ENCODE measurements at places on chromosomes 4 and X. TPM values are rescaled to one million over a fixed set of nuclear protein-coding genes. Genes with fewer than 3 reads are reported as not detected.

The SHISA3 gene
- total RNA-seq, result 5.8 TPM

The HS6ST2 gene
- 0.82 TPM for total RNA-seq

The USP17L22 gene
- total RNA-seq, result not detected

The GSTCD gene
- total RNA-seq, result 6.3 TPM

The MAGEB2 gene
- total RNA-seq, result not detected

- H3K27me3 ChIP-seq, result no peaks in the 10 kb centered on the region
- H3K4me3 ChIP-seq, result no peak overlapping the region
- H3K4me1 ChIP-seq, result peaks cover 3% of the 10 kb centered on the region
- H3K36me3 ChIP-seq, result no peaks in the 10 kb centered on the region
Observed at GRCh38 chr4:74504212-74504611, 59.3 kb downstream of the AREG start.

DNA sequence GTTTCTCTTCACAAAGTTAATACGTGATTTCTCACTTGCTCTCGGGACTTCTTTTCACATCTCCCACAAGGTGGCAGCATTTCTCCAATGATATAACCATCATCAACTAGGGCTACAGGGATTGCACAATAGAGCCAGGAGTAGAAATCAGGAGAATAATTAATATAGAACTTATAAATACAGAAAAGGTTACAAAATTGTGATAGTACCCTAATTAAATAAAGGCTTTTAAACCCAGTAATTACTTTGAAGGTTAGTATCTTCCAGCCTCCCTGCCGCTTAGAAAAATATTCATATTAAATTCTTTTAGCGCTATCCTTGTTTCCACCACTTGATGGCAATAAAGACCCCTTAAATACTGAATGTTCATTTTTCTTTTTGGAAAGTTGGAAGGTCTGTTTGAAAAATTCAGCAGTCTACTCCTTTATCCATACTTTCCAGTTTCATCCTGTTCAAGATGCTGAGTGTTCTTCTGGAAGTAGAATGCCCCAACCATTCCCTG is 65.8 kb downstream of the RASGEF1B start:
- H3K27me3 ChIP-seq, result no peaks in the 10 kb centered on the region
- H3K4me3 ChIP-seq, result peak overlapping the region; percentile 3
- H3K36me3 ChIP-seq, result no peaks in the 10 kb centered on the region
- no peak overlapping the region for H3K27ac ChIP-seq
- no peak for DNase-seq
- peaks cover 3% of the 10 kb centered on the region for H3K4me1 ChIP-seq

DNA sequence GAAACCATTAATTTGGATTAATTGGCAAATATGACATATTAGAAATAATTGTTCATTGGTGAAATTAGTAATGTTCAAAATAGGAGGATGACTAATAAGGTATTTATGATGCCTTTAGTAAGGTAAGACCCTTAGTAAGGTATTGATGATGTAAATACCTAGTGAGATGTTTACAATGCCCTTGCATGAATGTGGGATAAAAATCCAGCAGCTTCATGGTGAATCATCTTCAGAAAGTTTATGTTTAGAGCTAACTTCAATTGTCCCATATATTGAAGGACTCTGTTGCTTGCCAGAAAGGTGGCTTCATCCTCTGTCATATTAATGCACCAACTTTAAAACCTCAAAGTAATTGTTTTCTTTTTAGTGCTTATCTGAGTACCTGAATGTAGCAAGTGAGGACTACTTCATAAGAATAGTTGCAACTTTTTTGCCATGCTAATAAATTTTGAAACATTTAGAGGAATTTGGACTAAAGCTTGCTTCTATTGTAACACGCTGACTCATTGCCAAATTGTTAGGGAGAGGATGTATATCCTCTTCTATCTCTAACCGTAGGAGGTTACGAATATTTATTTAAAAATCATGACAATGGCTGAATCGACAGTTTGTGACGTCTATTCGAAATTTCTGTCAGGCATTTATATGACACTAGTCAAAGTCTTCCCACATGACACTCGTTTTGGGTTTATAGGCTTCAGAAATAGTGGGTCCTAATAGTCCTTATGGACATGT is 174.1 kb upstream of the HS3ST1 start:
- H3K27me3 ChIP-seq, result no peaks in the 10 kb centered on the region
- no peak overlapping the region for H3K27ac ChIP-seq
- H3K4me1 ChIP-seq, result no peaks in the 10 kb centered on the region
- no peak for DNase-seq
- no peaks in the 10 kb centered on the region for H3K36me3 ChIP-seq

GRCh38 chrX:118948270-118948669 is 26.1 kb upstream of the LONRF3 start:
- H3K27me3 ChIP-seq, result no peaks in the 10 kb centered on the region
- H3K36me3 ChIP-seq, result no peaks in the 10 kb centered on the region
- DNase-seq, result no peak
- no peak overlapping the region for H3K4me3 ChIP-seq

GRCh38 chr4:85762529-85762871 is 287.6 kb downstream of the ARHGAP24 start:
- no peak for DNase-seq
- H3K4me3 ChIP-seq, result no peak overlapping the region
- no peaks in the 10 kb centered on the region for H3K36me3 ChIP-seq
- peaks cover 16% of the 10 kb centered on the region for H3K4me1 ChIP-seq

DNA sequence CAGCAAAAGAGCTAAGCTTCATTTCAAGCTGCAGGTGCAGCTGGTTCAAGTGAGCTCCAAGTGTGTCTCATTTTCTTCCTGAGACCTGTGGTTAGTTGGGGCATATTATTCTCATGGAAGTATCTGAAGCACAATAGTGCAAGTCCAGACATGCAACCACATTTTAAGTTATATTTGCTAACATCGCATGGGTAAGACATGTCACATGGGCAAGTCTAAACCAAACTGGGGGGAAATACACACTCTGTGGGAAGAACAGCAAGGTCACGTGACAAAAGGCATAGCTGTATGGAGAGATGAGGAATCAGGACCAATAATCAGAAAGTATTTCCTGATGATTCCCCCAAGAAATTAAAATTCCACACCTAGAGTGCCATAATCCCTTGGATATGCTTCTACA is 94.9 kb upstream of the NDP start:
- DNase-seq, result no peak
- H3K27ac ChIP-seq, result no peak overlapping the region
- H3K4me3 ChIP-seq, result no peak overlapping the region
- H3K27me3 ChIP-seq, result no peaks in the 10 kb centered on the region
- H3K36me3 ChIP-seq, result no peaks in the 10 kb centered on the region

- no peaks in the 10 kb centered on the region for H3K36me3 ChIP-seq
- H3K27me3 ChIP-seq, result no peaks in the 10 kb centered on the region
- no peak for DNase-seq
- no peaks in the 10 kb centered on the region for H3K4me1 ChIP-seq
Observed at GRCh38 chr4:72489267-72489666, 79.8 kb downstream of the ADAMTS3 start.

DNA sequence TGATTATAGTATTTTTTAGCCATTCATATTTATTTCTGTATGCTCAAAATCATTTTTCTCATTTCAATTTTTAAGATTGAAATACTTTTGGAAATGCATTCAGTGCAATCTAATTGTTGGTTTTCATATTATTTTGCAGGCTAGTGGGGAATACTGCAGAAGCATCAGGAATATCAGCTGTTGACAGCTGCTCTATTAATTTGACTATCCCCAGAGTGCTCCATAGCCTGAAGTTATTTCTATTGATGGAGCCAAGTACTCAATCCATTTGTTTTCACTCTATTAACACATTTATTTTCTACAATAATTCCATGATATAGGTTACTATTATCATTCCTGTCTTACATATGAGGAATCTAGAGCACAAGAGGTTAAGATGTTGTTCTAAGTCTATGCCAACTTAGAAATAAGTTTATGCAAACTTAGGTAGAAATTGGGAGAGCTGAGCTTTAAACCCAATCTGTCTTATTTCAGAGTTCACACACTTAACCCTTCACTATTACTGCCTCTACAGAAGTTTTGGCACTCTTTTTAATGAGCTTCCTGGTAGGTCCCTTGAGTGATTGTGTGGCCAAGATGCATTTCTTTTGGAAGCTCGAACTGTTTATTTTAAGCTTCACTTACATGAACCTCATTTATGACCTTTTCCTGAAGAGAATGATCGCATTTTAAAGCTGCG is 65.6 kb upstream of the PCDH18 start:
- DNase-seq, result no peak
- no peak overlapping the region for H3K4me3 ChIP-seq
- H3K36me3 ChIP-seq, result no peaks in the 10 kb centered on the region
- H3K4me1 ChIP-seq, result peaks cover 25% of the 10 kb centered on the region
- no peak overlapping the region for H3K27ac ChIP-seq

- DNase-seq, result no peak
- H3K27me3 ChIP-seq, result no peaks in the 10 kb centered on the region
- H3K4me1 ChIP-seq, result peaks cover 10% of the 10 kb centered on the region
- H3K36me3 ChIP-seq, result no peaks in the 10 kb centered on the region
Observed at GRCh38 chr4:101145021-101145420, 202.3 kb downstream of the PPP3CA start.

DNA sequence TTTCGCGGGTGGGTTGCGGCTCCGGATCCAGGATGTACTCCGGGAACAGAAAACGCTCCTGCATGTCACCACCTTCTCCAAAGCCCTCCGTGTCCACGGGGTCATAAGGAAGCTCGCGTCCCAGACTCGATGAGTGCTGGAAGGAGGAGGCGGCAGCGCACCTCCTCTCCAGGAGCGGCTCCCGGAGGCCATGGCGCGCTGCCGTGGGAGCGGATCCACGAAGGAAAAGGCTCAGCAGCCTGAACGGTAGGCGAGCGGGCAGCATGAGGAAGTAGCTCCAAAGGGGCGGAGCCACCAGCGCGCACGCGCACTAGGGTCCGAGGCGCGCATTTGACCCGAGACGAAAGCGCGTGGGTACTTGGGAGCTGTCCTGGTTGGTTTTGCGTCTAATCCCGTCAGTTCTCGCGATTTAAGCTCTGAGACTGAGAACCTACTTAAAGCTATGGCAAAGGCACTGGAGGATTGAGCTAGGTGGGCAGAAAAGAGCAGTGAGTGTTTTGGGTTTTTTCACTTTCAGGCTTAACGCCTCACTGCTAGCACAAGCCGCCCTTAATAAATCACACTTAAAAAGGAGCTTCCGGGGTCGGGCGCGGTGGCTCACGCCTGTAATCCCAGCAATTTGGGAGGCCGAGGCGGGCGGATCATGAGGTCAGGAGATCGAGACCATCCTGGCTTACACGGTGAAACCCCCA is at the start of gene NOA1:
TSS of gene NOA1 (minus strand) at position 286 of the 692 bp plus-strand sequence. CDS start at position 265, 21 bp downstream.
- H3K27me3 ChIP-seq, result no peaks in the 10 kb centered on the region
- peak within 1 kb of the TSS; percentile 93 for H3K27ac ChIP-seq
- DNase-seq, result peak; percentile 99
- peaks cover 18% of the 10 kb centered on the region for H3K36me3 ChIP-seq
- H3K4me1 ChIP-seq, result peaks cover 66% of the 10 kb centered on the region
- H3K4me3 ChIP-seq, result peak within 1 kb of the TSS; percentile 86
